ENCODE measurements at places on chromosomes 5 and 9.

DNA sequence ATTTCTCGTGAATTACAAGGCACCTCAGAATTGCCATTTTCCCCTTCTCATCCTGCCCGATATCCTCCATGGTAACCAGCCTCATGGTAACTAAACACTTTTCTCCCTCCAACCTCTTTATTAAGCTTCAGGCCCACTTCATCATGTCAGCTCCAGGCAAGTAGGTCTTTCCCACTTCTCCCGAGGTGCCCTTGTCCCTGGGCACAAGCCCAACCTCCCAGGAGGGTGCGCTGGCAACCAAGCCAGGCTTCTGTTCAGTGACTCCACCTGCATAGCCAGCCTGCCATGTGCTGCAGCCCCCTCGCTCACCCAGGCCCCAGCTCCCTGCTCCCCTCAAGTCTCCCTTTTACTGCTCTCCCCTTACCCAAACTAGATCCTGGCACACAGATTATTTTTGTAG is 47.4 kb upstream of the AFAP1L1 start:
- no peak for DNase-seq

- DNase-seq: no peak
Observed at GRCh38 chr9:135343136-135343535, 136.4 kb upstream of the PPP1R26 start.

DNA sequence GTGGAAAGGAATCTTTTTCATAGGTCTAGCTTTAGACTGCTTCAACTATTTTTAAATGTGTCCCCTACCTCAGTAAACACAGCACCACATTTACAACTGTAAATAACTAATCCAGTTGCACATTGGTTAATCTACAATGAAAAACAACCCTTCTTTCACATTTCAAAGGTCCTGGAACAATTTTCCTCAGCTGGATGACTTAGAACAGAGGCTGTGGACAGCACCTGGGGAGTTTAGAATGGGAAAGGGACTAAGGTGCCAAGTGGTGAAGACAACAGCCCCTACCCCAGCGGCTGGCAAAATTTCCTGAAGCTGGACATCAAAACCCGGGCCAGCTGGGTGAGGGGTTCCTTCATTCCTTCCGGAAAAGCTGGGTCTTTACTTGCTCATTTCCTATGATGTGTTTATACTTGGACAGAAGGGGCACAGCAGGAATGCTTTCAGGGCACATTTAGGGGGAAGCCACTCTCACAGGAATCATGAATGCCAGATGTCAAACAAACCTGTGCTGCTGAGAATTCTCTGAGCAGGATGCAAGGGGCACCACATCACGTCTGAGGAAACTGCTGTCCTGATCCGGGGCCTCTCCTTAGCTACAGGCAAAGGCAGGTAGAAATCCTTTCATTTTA is 158.3 kb downstream of the NR2F1-AS1 start:
- DNase-seq: no peak

DNA sequence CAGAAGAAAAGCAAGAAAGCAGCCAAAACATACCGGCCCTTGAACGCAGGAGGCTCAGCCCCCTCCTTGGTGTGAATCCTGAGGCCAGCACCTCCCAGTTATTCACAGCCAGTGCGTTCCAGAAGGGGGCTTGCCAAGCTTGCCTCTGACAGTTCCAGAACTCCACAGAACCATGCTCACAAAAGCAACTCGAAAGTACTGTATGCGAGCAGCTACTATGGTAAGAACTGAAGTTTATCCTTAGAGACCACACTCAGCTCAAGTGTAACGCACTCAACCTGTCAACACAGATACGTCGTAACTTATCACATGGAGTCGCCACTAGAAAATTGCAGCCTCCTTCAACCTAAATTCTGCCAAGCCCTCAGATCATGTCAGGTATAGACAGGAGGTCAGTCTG is 1.4 kb downstream of the UBAC1 start:
- no peak for DNase-seq

DNA sequence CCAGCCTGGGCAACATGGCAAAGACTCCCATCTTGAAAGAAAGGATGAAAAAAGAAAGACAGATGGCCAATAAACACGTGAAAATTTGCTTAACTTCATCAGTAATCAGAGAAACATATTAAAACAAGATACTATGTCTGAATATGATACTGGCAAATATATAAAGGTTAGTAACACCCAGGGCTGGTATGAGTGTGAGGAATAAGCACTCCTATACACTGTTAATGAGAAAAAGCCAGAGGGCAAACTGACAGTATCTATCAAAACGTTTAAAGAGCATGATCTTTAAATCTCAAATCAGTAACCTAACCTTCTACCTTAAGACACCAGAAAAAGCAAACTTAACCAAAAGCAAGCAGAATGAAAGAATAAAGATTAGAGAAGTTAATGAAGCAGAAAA is 14.1 kb downstream of the B4GALT1 start:
- DNase-seq: no peak

DNA sequence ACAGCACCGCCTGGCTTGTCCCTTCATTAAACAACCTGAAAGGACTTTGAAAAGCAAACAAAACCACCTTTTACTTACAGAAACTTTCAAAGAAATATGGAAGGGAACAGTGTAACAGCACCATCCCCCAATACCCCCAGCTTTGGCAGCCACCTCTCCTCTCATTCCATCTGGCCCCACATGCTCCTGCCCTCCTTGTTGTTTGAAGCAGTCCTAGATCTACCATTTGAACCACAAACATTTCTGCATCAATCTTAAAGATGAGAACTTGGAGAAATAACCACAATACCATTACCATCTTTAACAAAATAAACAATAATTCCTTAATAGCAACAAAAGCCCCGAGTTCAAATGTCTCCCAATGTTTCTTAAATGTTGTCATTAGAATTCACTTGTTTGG is 17.8 kb upstream of the COL15A1 start:
- no peak for DNase-seq
